G401 (cell line): ENCODE measurements at places on chromosomes 5 and 9. TPM values are rescaled to one million over a fixed set of nuclear protein-coding genes. Genes with fewer than 3 reads are reported as not detected.

INVS gene
- 18.6 and 27.0 TPM in 2 replicates for total RNA-seq

F2RL1 gene
- 162 and 209 TPM in 2 replicates for total RNA-seq

- DNase-seq = no peak
Observed at GRCh38 chr9:124282442-124283227, 24.9 kb downstream of the NEK6 start.

DNA sequence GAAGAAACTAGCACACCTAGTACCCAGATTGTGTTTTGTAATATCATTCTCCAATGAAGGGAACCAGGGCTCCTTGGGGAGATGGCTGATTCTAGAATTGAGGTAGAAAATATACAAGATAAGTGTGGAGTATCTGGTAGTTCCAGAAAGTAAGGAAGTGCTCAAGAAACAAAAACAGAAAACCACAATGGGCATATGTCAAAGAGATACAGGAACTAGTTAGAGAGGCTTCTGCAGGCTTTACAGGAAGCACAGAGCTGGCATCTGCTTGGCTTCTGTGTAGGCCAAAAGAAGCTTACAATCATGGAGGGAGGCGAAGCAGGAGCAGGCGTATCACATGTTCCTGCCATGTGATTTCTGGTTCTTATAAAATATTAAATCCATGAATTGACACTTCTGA, 105.7 kb upstream of the TMEM161B start:
- DNase-seq = no peak

DNA sequence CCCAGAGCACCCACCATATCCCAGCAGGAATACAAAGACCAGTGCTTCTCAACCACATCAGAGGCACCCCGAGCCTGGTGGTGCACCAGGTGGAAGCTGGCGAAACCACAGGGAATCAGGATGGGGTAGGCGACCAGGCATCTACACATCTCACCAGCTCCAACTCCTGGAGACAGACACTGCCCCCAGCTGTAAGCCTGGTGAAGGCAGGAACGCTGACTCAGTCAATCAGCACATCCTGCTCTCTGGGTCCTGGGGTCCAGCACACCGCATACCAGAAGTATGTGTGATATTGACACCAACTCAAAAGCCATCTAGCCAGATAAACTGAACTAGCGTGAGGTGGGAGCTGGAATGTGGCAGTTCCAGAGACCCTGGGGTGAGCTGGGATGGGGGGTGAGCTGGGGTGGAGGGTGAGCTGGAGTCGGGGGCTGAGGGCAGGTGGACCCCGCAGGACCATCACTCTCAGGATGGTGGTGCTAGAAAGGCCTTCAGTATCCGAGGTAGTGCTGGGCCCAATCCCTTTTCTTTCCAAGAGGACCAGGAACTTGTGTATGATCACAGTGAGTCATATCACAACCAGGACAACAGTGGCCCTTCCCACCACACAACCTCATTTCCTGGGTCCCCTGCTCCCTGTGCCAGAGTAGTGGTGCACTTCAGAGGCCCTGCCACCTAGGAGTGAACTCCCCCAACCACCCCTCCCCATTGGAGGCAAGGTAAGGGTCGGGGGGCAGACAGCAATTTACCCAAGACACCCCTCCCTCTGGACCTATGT, 2.5 kb downstream of the DBN1 start:
- no peak for DNase-seq

DNA sequence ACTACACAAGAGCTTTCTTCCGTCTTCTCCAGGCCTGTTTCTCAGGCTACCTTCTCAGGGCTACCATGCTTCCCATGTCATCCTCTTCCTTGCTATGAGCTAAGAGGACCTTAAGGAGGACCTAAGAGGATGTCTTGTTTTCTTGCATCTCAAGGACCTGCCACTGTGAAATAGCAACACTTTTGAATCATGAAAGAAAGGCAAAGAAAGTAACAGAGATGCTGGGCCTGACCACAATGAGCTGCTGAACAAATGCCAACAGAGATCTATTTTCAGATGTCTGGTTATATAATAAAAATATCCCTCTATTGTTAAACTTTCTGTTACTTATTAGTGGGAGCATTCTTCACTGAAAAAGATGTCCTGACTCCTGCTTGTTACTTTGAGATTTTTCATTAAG, 36.7 kb upstream of the ANXA1 start:
- no peak for DNase-seq

DNA sequence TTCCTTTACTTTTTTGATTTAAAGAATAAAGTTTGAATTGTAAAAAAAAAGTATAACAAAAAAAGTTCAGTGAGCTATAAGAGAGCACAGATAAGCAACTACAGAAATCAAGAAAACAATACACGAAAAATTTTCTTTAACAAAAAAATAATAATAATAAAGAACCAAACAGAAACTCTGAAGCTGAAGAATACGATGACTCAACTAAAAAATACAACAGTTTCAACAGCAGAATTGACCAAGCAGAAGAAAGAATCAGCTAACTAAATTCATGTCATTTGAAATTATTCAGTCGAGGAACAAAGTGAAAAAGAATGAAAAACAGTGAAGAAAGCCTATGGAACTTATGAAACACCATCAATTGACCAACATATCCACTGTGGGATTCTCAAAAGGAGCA, 177.7 kb downstream of the NDUFS4 start:
- no peak for DNase-seq

GRCh38 chr5:158559643-158560042, 540.1 kb downstream of the EBF1 start:
- no peak for DNase-seq

GRCh38 chr9:65437724-65438123, 152.7 kb upstream of the FOXD4L5 start:
- no peak for DNase-seq

- no peak for DNase-seq
Observed at GRCh38 chr5:81188962-81189361, 44.2 kb upstream of the CKMT2 start.
